H54 (cell line): ENCODE measurements at places on chromosomes 5 and 9.

DNA sequence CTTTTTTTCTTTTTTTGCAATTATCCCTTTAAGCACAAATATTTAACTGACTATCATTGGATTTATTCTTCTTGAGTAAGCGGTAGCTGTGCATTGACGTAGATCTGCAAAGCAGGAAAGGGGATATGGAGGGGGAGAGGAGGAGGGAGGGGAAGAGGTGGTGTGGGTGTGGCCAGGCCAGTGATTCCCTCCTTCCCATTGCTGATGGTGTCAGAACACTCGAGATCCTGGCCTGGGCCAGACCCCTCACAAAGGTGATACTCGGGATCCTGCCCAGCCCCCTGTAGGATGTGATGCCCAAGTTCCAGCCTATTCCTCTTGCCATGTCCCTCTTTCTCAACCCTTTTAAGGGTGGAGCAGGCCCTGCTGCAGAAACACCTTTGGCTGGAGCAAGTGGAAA is 9.9 kb downstream of the SLC36A3 start:
- DNase-seq: no peak

- no peak for DNase-seq
Observed at GRCh38 chr9:136975644-136976043, 1.7 kb upstream of the PTGDS start.

- DNase-seq: no peak
Observed at GRCh38 chr9:33041432-33042188, 16.5 kb downstream of the DNAJA1 start.

DNA sequence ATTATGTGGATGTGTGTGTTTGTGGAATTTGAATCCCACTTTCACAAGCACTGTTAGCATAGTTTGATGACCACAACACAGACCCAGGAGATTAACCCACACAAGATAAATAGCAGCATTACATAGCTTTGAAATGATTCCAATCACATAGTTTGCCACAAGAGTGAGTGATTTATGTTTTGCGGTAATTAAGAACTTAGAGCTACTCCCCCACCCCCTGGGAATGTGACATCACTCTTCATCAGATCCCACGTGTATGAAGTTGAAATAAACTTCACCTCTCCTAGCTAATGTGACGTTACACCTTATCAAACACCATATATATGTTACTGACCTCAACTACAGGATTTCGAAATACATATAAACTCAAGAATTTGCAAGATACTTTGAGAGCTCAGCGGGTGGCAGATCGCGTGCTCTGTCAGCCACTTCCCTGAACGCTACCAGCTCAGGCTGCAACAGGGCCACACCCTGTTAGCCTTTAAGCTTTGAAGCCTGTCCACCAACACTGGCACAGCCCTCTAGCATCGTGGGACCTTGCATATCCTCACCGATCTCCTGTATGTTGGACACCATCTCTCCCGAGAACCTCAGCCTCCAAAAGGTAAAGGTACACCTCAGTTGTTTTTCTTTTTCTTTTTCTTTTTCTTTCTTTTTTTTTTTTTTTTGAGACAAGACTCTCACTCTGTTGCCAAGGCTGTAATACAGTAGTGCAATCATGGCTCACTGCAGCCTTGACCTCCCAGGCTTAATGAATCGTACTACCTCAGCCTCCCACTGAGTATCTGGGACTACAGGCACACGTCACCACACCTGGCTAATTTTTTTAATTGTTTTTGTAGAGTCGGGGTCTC is 1.7 kb upstream of the AGTPBP1 start:
- DNase-seq: peak; percentile 49

- DNase-seq: no peak
Observed at GRCh38 chr5:97624886-97625285, 441.8 kb upstream of the RIOK2 start.

DNA sequence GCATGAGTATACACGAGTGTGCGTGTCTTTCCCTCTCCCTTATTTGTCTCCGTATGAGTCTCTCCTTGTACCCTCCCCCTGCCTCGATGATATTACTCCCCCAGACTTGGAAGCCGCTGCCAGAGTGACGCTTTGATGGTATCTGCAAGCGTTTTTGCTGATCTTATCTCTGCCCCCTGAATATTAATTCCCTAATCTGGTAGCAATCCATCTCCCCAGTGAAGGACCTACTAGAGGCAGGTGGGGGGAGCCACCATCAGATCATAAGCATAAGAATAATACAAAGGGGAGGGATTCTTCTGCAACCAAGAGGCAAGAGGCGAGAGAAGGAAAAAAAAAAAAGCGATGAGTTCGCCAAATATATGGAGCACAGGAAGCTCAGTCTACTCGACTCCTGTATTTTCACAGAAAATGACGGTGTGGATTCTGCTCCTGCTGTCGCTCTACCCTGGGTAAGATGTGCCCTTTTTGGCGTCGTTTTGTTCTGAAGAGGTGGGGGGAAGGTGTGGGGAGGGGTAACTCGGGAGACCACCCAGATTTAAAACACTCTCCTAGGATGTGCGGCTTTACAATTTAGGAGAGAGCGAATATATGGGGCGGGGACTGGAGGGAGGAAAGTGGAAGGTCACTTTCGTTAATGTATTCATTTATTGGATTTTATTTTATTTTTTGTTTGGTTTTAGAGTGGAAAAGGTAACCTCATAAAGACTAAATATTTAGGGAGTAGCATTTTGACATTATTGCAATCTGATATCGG is at the start of gene GABRG2:
Gene GABRG2 (plus strand): TSS at position 119 of the 757 bp plus-strand sequence. CDS start 227 bp downstream, at position 346.
- DNase-seq: no peak

DNA sequence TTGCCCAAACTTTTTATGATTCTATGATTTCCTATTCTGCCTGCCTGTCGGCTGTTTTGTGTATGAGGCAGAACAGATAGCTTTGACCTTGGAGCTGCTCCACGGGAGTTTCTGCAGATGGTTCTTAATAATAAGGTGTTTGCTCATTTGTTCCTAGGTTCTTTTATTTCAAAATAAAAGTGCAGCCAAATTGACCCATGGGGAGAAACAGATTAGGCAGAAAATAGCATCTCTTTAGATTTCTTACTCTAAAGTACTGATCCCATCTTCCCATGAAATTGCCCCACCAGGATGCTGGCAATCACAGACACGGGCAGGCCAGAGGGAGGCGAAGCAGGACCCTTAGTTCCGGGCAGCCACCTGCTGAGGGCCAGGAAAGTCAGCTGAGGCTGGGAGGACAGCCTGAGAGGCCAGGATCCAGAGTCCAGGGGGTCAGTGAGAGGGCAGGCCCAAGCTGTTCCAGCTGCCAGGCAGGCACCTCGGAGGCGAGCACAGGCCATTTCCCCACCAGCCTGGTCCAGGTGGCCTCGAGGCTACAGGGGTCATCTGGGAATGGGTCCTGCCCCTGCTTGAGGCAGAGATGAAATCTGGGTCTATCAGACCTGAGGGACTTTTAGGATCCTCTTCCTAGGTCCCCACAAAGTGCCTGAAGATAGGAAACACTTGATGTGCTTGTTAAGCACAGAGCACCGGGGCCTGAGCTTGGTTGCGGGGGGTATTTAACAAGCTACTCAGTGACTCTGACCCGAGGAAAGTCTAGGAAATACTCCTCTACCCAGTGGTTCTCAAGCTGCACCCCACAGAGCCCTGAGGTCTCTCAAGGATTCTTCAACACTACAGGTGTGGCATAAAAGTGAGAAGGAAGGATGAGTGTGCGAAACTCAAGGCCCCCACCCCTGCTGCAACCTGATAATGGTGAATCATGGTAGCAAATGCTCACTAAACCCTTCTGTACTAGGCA is 145.4 kb downstream of the CMYA5 start:
- no peak for DNase-seq

GRCh38 chr9:127935765-127936221 is 1.9 kb downstream of the DPM2 start:
- DNase-seq: no peak

DNA sequence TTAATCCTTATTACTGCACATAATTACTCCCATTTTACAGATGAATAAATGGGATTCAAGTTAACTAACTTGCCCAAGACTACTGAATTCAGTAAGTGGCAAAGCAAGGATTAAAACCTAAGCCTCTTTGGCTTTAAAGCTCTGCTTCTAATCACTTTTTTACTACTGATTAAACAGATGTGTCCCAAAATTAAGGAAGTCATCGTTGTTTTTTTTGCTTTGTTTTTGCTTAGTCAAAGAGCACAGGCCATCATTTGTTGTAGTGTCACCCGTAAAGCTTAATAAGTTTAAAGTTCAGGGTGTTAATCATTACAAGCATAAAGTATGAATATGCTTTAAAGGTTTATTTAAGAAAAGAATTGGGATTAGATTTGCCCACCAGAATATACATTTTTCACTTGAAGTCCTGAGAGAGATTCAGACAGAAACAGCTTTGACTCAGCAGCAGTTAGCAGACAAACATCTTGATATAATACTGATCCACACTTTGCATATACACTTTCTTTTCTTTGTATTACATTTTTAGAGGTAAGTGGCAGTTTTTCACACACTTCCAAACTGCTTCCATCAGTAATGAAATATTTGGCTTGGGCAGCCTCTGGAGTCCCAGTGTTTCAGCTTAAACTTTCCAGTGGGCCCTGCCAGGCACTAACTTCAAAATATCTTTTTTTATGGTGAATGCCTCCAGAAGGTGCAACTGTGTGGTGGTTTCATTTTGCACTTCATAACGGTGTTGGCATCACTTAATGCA is 52.7 kb downstream of the PIK3R1 start:
- no peak for DNase-seq
